ENCODE measurements at places on chromosomes 7 and 10.
A peak's percentile ranks its signal among the peaks of the same experiment; 100 is the strongest.

- DNase-seq: no peak
Measured at GRCh38 chr10:30915146-30915545, 116.5 kb downstream of the ZNF438 start.

- DNase-seq: no peak
Measured at GRCh38 chr7:49635800-49636199, 137.6 kb upstream of the VWC2 start.

DNA sequence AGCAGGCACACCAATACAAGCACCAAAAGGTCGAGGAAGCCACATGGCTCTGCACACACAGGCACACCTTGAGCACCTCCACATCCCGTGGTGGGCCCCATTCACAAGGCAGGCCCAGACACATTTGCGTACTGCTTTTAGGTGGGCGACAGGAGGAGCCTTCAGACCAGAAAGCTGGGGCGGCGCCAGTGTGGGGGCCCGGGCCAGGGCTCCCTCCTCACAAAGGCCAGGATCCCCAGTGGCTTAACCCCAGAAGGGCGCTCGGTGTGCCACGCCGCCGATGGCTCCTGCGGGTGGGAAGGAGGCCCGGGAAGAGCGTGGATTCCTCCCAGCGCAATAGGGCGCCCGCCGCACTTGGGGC lies 2.8 kb upstream of the SMARCD3 start:
- DNase-seq: no peak

- no peak for DNase-seq
Measured at GRCh38 chr7:11548532-11548931, 283.5 kb downstream of the THSD7A start.

GRCh38 chr10:79066411-79067240 lies 2.1 kb upstream of the ZMIZ1 start:
- DNase-seq: peak; percentile 48

DNA sequence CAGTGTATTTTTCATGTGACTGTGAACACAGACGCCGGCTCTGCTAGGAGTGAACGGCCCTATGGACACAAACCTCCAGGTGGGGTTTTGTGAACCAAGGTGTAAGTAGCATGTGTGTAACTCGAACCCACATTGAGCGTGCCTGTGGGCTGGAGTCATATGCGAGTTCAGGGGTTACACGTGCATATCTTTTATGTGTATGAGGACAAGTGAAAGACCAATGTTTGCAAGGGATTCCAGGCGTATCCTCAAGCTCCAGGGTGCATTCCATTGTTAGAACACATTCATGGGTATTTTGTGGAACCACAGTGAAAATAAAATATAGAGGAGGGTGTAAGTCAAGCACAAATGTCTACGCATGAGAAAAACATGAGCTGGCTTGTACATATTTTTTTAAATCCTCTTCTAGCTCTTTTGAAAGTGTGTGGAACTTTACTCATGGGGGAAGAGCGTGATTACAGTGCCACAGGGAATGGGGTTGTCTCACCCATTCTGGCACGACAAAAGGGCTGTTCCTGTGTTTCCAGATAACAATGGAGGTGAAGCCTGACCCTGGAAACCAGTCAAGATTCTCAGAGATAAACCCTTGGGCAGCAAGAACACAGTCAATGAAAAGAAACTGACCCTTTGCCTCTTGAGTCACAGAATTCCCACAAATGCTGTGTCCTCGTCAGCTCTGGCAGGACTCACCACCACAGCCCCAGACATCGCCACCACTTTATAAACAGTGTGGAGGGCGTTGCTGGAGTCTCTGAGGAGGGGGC lies 37.0 kb upstream of the GOT1 start:
- no peak for DNase-seq

DNA sequence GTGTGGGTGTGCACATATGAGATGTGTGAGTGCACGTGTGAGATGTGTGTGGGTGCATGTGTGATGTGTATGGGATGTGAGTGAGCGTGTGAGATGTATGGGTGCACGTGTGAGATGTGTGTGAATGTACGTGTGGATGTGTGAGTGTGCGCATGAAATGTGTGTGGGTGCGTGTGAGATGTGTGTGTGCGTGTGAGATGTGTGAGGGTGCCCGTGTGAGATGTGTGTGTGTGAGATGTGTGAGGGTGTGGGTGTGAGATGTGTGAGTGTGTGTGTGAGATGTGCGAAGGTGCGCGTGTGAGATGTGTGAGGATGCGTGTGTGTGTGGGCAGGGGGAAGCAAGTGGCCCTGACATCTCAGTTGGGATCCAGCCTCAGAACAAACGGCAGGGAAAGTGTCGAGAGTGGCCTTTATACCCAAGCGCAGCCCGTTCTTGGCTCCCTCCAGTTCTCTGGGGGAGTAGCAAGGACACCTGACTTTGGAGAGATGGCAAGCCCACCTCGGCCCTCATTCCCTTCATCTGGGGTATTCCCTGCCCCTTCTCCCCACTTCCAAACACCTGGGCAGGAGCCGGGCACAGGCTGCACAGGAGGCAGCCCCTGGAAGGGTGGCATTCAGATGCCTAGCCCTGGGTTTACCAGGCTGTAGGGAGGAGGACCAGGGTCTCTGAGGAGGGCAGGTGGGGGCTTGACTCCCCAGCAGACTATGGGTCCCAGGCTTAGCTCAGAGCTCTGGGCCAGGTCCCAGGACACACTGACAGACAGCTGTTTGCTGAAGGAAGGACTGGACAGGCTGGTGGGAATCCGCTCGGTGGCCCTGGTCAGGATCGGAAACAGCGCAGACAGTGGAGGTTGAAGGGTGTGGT lies 31.6 kb downstream of the PPIF start:
- DNase-seq: no peak

DNA sequence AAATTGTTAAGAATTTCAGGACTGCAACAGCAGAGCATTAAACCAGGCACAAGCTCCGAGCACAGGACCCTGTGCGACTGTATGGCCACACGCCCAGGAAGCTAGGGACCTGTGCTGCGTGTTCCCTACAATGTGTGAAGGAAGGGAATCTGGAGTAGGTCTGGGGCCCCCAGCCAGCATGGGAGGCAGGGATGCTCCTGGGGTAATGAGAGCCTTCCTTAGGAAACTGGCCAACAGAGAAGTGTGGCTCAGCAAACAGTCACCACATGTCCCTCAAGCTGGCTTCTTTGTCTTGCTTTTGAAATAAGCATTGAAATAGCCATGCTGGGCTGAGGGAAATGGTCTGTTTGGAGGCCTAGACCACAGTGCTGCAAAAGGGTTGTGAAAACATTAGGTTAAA lies 8.2 kb downstream of the BLNK start:
- no peak for DNase-seq

DNA sequence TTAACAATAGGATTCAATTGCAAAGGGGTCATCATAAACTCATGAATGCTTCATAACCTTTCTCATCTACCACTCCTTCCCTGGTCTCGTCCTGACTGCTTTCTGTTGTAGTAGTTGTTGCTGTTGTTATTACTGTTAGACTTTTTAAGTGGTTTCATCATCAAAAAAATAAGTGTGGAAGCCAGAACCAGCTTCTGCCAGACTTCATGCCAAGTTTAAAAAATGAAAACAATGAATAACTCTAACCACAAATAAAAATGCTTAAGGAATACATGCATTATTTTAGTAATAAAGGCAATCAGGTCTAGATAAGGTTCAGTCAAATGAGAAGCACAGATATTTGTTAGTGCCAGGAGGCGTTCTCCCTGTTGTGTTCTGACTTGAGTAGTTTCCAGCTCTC lies 85.4 kb downstream of the PCLO start:
- no peak for DNase-seq

DNA sequence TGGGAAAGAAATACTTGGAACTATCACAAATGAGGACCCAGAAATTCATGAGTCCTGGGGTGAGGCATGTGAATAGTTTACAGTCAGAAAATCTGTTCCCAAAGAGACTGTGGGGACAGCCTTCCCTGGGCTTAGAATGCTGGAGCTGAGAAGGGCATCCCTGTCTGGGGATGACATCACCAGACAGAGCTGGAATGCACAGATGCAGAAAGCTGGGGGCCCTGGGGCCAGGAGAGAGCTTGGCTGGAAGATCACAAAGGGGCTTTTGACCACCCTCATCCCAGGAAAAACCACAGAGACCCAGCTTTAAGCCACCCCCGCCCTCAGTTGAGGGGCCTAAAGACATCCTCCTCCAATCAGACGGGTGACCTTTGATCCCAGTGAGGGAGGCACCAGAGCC lies 264.5 kb downstream of the PLXNA4 start:
- DNase-seq: no peak

- DNase-seq: no peak
Measured at GRCh38 chr7:47739891-47740290, 158.0 kb upstream of the TNS3 start.

- no peak for DNase-seq
Measured at GRCh38 chr10:21519941-21520436, 5.5 kb downstream of the SKIDA1 start.

DNA sequence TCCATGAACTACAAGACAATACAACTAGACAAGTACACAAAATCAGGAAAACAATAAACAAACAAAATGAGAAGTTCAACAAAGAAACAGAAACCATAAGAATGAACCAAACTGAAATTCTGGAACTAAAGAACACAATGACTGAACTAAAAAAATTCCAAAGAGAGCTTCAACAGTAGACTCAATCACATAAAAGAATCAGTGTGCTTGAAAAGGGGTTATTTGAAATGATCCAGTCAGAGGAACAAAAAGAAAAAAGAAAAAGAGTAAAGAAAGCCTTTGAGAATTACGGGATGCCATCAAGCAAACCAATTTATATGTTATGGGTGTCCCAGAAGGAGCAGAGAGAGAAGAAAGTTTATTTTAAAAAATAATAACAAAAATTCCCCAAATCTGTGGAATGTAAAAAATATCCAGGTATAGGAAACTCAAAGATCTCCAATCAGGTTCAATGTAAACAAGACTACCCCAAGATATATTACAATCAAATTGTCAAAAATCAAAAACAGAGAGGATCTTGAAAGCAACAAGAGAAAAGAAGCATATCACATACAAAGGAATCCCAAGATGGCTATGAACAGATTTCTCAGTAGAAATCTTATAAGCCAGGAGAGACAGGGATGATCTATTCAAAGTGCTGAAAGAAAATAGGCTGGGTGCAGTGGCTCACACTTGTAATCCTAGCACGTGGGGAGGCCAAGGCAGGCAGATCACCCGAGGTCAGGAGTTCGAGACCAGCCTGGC lies 18.7 kb downstream of the COG5 start:
- no peak for DNase-seq
